ENCODE measurements at places on chromosomes 6 and 20.

- peak; percentile 83 for DNase-seq
Measured at GRCh38 chr6:32190911-32191677, 1.1 kb upstream of the PBX2 start.

GRCh38 chr6:142845624-142846458, 99.1 kb downstream of the HIVEP2 start:
- DNase-seq = peak; percentile 90

DNA sequence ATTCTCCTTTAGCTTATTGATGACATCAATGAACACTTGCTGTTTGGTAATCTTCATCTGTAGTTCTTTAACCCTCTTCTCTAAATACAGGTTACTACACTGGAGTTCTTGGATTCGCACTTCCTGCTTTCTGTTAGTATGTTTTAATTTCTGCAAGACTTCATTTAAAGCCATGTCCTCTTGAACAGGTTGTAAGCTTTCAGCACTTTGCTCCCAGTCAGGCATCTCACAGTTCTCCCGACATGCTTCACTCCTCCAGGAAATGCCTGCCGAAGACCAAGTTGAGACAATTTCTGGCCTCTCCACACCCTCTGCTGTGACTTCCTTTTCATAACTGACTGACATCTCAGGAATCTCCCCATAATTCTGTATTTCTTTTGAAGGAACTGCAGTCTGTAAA, 15.8 kb downstream of the CAGE1 start:
- DNase-seq = no peak

GRCh38 chr20:56595746-56596475, 33.2 kb upstream of the TFAP2C start:
- no peak for DNase-seq

GRCh38 chr20:44702776-44703175, 12.4 kb upstream of the CCN5 start:
- DNase-seq = peak; percentile 96

DNA sequence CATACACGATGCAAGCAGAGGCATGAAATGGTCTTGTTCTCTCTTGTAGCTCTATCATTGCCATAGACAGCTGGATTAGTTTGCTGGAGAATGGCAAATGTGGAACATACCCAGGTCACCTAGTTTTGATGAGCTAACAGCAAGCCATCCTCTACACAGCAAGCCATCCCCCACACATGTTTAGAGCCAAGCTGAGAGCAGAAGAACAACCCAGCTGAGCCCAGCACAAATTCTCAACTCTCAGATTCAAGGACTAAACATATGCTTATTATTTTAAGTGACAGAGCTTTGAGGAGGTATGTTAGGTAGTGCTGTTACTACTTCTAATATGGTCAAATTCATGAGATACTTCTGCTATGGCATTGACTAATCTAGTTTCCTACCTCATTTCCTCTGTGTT, 230.3 kb downstream of the OTOR start:
- no peak for DNase-seq

- DNase-seq = no peak
Measured at GRCh38 chr6:30206799-30207618, 6.2 kb downstream of the TRIM26 start.

- peak; percentile 75 for DNase-seq
Measured at GRCh38 chr6:3341467-3341866, 82.7 kb downstream of the PSMG4 start.

DNA sequence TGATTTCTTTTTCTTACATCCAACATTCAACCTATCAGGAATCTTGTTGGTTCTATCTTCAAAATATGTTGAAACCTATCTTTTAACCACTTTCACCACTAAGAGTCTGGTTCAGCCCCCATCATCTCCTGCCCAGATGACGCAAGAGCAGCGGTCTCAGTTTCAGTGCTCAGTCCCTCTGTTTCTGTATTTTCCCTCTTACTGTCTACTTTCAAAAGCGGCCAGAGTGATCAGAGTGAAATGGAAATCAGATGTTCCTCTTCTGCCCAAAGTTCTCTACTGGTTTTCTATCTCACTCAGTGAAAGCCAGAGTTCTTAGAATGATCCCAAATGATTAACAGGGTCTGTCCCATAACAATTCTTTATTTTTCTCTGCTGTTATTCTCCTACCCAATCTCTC, 147.9 kb upstream of the PDE7B start:
- DNase-seq = no peak

GRCh38 chr6:168134560-168135201, 55.7 kb upstream of the FRMD1 start:
- DNase-seq = peak; percentile 48

DNA sequence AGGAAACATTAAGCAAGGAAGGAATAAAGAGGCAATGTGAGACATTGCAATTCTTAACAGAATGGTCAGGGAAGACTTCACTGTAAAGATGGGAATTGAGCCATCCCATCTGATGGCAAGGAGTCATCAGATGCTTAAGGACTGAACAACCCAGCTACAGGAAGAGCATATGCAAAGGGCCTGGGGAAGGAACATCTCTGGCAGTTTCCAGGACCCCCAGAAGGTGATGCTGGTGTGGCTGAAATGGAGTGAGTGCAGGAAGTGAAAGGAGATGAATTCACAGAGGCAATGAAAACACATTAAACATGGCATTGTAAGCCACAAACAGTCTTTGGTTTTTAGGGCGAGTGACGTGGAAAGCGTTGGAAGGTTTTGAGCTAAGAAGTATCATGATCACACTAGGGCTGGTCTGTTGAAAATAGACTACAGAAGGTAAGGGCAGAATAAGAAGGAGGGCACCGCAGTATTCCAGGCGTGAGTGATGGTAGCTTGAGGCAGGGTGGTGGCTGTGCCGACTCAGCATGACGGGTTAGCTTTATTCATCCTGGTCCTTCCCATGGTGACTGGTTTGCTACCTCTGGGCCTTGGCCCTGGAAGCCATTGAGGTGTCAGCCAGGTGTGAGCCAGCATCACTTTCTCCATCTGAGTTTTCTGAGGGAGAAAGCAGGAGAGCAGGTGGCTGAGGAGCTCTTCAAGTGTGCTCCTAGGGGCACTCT, 6.8 kb downstream of the BTN2A1 start:
- no peak for DNase-seq

- no peak for DNase-seq
Measured at GRCh38 chr6:138017166-138017757, 90.0 kb downstream of the PERP start.

GRCh38 chr6:99590728-99591672, 15.6 kb upstream of the PRDM13 start:
- DNase-seq = no peak

DNA sequence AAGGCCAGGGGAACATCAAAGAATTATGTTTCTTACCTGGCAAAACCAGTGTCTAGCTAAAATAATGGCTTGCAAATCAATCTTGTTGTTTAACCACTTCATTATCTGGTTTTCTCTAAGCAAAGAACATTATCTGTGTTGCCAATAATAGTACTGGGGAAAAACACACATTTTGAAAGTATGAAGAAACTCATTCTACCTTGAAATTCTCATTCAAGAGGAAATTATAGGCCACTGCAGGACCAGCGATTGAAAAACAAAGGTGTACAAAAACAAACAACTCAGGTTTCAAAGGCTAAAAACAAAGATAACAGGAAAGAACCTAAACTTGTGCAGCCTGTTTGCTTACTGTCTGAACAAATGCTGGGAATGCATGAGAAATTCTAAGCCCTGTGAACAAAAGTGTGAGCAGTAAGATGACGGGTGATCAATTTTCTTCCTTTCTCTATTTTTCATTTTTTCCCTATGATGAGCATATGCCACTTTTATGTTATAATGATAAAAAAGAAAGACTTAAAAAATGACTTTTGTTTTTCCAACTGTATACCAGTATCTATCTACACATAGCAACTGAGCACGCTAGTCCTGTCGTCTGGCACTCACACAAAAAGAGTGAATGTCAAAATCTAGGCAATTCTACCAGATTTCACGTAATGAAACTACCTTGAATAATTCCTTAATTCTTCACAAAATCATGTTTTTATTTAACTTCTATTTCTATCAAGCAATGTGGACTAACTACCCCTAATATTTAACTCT, 117.9 kb downstream of the SGK1 start:
- no peak for DNase-seq

GRCh38 chr6:4270001-4270400, 134.6 kb upstream of the ECI2 start:
- DNase-seq = no peak

DNA sequence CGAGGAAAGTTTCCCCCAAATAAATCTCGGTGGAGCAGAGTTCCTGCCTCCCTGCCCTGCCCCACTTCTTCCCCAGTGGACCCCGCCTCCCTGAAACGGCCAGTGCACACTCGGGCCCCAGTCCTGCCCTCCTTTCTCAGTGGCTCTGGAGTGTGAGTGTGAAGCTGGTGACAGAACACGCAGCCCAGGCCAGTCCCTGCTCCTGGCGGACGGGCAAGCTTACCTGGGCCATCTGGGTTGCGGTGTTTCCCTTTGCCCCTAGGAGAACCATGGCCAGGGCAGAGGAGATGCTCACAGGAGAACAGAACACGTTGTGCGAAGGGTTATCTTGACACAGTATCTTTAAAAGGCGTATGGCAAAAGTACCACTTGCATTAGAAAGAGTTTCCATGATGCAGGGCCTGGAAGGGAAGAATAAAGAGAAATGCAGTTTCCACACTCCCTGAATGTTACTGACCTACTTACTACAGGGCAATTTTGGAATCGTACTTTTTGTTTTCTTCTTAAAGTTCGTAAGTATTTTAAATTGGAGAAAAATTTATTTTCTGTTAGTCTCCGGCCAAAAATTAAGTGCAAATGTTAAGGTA, 2.8 kb downstream of the SERPINB9 start:
- DNase-seq = no peak

DNA sequence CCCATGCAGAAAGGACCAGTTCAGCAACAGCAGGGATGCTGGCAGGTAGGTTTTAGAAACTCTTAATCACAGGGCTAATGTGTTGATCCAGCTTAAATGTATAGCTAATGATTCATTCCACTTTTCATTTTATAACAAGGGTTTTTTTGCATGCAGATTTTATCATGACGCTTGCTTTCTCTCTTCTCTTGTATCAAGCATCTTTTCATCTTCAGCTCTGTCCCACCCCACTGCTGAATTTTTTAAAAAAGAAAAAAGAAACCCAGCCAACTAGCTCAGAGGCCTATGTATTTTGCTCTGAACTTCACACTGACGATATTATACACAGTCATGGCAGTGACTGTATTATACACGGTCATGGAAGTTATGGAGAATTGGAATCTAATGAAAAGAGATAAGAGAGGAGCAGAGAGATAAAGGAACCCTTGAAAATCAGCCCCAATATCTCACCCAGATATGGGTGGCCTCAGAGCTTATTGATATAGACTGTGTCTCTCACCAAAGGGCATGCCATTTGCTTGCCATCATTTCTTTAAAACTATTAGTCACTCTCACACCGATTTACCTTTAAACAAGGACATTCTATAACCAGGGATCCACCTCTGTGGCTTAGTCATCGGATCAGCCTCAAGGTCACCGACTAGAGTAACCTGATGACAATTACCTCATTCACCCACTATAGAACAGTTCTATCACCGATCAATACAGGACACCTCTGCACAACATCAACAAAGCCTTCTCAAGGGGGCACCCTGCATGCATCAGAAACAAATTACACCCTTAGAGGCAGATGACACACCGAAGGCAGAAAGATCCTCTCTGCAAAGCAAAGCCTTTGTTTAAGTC, 222.0 kb downstream of the ATXN1 start:
- no peak for DNase-seq

GRCh38 chr6:100228834-100229441, 234.9 kb upstream of the MCHR2 start:
- peak; percentile 82 for DNase-seq

GRCh38 chr6:168607272-168608112, 166.5 kb downstream of the SMOC2 start:
- DNase-seq = no peak

GRCh38 chr20:17169585-17170136, 57.2 kb upstream of the PCSK2 start:
- no peak for DNase-seq

GRCh38 chr20:2521369-2522305, 12.9 kb upstream of the ZNF343 start:
- DNase-seq = peak; percentile 78

DNA sequence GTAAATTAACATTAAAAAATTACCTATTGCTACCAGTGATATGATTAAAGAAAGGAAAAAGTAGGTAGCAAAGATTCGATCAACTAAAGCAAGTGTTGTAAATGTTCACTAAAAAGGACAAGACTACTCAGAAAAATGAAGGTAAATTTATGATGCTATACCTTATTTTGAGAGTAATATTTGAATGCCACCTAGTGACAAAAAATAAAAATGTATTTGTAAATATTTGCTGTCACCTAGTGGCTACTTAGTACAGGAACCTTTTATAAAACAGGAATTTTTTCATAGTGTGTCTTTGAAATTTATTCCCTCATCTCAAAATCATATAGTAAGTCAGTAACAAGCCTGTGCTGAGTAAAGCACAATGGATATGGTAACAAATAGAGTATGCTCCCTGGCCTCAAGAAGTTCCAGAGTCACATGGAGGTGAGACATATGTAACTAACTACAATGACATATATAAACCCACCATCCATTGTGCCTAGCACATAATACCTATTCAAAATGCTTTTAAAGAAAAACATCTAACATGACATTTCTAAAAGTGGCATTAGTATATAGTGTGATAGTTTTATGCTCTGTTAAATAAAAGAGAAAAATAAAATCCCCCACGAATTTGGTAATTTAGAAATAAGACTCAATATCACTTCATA, 193.1 kb upstream of the SIM1 start:
- DNase-seq = no peak

GRCh38 chr6:39416728-39417127, 94.2 kb upstream of the KCNK16 start:
- no peak for DNase-seq

DNA sequence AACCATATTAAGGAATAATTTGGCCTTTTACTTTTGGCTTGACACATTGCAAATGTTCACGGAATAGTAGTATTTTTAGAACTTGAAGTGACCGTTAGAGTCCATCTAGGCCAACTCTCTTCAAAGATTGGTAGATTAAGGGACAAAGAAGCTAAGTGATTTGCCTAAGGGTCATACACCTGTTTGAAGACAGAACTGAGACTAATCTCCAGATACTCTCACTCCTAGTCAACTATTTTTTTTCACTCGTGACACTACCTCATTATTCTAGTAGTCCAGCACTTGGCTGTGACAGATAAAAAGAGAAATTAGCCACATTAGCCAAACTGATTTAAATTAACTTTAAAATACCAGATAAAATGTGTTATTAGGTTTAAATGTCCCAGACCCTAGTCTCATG, 10.6 kb downstream of the ACSS2 start:
- no peak for DNase-seq

GRCh38 chr6:159948199-159948598, 20.7 kb upstream of the IGF2R start:
- DNase-seq = no peak

DNA sequence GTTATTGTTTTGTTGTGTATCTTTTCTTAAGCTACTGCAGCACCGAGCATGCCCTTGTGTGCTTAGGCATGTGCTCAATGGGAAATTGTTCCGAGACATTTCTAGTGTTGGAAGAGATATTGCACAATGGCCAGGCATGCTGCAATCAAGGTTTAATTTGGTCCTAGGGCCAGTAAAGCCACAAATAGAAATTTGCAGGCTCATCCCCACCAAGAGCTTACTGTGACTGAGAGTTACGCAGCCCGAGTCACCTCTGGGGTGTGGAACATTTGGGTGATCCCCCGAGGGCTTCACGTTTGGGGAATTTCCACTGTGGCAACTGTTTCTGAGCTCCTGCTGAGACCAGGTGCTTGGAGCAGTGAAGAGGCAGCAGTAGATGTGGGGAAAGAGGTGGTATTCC, 65.8 kb downstream of the ADTRP start:
- no peak for DNase-seq

Data from posterior vena cava (tissue), 2 donors.